Esophagus muscularis mucosa (tissue), 4 donors: ENCODE measurements at places on chromosomes 13 and 19. TPM values are rescaled to one million over a fixed set of nuclear protein-coding genes. Genes with fewer than 3 reads are reported as not detected.

Gene TSKS
- not detected for total RNA-seq

Gene OR7A5
- total RNA-seq, result 0.52 TPM

Gene RNF225
- total RNA-seq, result not detected

Gene LYPD3
- total RNA-seq, result 0.99 TPM

Gene ZNF682
- 3.4 TPM for total RNA-seq

Gene CPB2
- total RNA-seq, result not detected

DNA sequence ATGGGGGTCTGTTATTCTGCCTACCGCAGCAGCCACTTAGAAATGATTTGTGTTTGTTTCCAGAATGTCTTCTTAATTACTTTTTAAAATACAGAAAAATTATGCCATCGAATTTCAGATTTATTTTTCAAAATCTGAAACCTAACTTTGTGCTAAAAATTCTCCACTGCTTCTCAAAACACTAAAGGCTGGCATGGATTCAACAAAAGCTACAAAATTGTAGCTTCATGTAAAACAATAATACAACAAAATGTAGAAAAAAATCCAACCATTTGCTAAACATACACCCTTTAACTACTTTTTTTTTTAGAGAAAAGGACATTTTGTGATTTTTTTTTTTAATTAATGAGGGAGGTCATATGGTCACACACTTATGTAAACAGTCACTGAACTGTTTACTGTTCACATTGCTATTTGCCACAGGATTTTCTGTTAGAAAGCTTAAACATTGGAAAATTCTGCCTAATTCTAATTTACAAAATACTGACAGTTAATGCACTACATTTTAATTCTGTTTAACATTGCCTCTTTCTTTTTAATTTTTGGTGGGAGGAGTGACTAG, 606.6 kb downstream of the DCT start:
- no peak for DNase-seq

- DNase-seq, result no peak
These were observed 116.6 kb upstream of the MCF2L start for GRCh38 chr13:112852392-112852791.

- DNase-seq, result no peak
These were observed 150.7 kb downstream of the AKAP11 start for GRCh38 chr13:42422681-42423080.

GRCh38 chr13:64130600-64130999, 2715.0 kb upstream of the PCDH20 start:
- DNase-seq, result no peak

DNA sequence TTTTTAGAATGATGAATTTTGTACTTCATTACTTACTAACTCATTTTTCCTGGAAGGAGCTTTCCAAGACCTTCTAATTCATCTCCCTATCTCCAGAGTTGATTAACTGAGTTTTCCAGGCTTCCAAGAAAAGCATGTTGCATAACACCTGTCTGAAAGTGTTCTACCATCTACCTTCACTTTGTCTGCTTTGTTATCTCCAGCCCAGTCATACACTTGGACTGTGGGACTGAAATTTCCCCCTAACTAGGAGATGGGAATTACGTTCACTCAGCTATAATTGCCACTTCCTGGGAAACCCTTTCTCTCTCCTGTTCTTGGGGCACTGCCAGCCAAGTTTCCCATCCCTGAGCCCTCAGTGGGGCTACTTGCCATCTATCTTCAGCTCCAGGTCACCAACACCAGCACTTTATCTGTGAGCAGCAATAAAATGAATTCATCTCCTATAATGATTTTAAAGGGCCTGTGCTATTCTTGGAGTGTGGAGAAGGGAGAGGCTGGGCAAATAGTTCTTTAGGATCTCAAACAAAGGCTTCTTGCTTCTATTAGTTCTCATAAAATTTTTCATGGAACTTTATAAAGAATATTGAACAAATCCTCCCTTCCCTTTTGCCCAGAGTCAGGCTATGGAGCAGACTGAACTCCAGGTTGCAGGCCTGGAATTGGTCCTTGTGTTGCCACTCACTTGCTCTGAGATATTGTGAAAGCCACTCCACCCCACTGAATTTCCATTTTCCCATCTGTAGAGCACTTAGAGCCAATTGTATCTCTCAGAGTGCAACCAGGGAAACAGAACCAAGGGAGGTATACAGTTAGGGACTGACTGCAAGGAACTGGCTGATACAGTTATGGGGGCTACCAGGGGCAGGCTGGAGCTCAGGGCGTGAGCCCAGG, 17.8 kb upstream of the ATP12A start:
- no peak for DNase-seq

GRCh38 chr13:31891472-31891871, 140.1 kb upstream of the FRY start:
- no peak for DNase-seq
